Left renal cortex interstitium (tissue), 4 donors: ENCODE measurements at places on chromosomes 3 and 15. TPM values are rescaled to one million over a fixed set of nuclear protein-coding genes. Genes with fewer than 3 reads are reported as not detected.

GRCh38 chr3:40054568-40055222 is 245.3 kb downstream of the MYRIP start:
- no peak for DNase-seq

DNA sequence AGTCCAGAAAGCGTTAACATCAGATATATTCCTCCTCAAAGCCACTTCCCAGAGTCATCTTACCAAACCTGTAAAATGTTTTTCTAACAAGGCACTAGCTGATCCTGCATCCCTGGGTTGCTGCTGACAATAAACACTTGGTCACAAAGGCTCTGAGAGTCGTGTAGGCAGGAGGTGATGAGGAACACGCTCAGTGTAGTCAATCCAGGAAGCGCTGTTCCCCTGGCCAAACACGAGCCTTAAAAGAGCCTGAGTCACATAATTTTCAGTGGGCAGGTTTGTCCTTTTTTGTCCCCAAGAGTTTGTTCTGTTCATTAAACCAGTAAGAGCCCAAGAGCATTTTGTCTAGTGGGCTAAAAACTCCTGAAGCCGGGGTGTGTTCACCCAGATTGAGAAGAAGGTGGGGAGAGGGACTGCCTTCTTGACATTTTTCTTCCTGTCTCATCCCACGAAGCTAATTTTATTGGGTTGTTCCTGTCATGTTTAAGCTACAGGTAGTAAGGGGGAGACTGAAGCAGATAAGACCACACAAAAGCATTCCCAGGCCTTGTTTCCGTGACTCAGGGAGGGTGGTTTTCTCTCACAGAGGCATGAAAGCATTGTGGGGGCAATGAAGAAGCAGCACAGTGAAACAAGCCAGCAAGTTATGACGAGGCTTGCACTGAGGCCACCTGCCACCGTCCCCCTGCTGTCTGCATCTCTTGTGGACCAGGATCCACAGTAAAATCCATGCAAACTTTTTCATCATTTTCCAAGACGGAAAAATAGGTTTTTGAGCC is 73.7 kb downstream of the FOXB1 start:
- no peak for DNase-seq

- no peak for DNase-seq
Observed at GRCh38 chr15:57085267-57085666, 166.8 kb downstream of the TCF12 start.

GRCh38 chr3:23711916-23712494 is 93.8 kb upstream of the UBE2E1 start:
- DNase-seq, result no peak

DNA sequence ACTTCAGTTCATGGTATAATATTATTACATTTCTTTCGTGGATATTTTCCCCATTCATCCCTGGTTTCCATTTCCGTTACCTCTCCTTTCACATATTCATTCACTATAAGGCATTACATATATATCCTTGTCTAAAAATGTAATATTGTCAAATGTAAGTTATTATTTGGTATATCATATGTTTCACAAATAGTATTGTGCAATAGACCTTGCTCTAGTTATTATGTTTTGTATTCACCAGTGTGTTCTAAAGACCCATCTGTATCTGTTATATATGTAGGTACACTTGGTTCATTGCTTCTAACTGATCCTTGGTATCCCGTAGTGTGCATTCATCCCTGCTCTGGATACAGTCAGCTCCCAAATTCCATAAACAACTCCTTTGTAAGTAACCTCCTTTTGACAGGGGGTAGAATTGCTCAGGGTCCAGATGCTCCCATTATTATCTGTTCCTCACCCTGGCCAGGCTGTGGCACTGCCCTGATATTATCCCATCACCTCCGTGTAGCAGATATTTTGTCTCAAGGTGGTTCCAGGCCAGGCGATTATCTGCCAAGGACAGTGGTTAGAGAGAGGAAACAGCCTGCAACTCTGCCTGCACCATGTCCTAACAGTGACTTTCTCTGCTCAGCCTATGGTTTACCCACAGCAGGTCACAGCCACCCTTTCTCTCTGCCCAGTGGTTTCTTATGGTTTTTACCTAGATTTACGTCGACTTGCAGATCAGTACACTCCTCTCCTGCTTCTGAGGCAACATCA is 29.2 kb downstream of the PAQR9 start:
- DNase-seq, result no peak

DNA sequence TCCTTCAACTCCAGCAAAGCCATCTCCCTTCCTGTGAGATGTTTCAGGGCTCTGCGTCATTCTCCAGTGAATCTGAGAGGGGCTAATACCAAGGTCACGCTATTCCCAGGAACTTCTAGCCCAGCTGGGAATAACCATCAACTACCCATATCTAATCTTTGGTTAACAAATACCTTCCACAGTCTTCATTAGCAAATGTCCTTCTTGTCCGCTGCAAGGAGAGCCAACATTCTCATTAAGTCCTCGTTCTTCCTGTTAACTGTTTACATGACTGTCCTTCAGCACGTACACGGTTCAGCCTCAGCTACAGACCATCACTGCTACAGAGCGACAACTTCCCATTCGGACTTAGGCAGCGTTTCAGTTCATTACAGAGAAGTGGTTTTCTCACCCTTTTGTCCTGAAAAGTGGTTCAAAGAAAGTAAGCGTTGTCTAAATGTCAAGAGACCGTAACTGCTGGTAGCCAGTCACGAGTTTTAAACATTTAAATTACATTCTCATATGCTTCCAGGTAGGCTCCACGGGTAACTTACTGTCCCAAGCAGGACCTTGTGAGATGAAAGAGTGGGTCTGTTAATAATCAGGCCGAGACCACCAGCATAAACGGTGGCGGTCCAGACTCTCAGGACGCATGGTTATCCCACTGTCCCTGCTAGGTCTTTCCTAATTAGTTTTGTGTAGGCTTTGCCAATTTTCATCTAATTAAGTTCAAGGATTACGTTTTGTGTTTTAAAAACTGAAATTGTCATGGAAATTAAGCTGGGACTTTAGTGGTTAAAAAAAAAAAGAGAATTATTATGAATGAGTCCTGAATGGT is 63.8 kb downstream of the CHSY1 start:
- DNase-seq, result no peak

POLG gene
- polyA plus RNA-seq, result 56.1 TPM

ADAMTS7 gene
- polyA plus RNA-seq, result 32.2 TPM

RNU5B-1 gene
- not detected for polyA plus RNA-seq

THRB gene
- 26.2 TPM for polyA plus RNA-seq

CTDSPL gene
- 105 TPM for polyA plus RNA-seq
